ENCODE measurements at places on chromosomes 7 and 10.

- DNase-seq = no peak
These were observed 2.4 kb downstream of the GATA3 start for GRCh38 chr10:8056871-8057331.

DNA sequence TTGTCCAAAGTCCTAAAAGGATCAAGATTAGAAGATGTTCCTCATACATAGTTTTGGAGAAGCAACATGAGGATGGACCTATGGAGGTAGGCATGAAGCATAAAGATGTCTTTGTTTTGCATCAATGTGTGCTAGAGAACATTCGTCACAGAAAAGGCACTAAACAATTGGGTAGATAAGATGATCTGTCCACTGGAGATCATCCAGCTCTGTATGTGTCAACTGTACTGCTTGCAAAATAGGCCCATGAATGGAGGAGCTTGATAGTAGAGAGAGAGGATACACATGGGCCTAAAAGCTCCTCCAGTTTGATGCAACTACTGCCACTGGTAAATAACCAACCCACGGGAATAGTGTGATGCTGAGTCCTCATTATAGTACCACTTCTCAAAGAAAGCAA, 286.4 kb upstream of the HGF start:
- DNase-seq = no peak

- DNase-seq = no peak
These were observed 7.6 kb upstream of the ASCC1 start for GRCh38 chr10:72223743-72224101.

GRCh38 chr10:74869635-74870034, 43.2 kb downstream of the KAT6B start:
- no peak for DNase-seq

DNA sequence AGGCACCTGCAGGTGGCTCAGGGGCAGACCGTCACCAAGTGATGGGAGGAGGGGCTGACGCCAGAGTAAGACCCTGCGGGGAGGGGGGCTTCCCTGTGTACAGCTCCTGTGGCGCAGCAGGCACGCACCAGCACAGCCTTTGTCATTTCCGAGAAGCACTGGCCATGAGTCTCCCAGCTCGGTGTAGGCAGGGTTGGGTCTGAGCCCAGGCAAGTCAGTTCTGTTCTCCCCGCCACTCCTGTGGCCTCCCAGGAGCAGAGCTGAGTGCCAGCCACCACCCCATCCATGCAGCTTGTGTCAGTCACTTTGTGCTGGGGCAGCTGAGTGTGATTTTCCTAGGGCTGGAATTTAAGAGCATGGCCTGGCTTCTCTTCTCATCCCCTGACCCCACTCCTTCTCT, 13.2 kb downstream of the CPSF4 start:
- DNase-seq = no peak

DNA sequence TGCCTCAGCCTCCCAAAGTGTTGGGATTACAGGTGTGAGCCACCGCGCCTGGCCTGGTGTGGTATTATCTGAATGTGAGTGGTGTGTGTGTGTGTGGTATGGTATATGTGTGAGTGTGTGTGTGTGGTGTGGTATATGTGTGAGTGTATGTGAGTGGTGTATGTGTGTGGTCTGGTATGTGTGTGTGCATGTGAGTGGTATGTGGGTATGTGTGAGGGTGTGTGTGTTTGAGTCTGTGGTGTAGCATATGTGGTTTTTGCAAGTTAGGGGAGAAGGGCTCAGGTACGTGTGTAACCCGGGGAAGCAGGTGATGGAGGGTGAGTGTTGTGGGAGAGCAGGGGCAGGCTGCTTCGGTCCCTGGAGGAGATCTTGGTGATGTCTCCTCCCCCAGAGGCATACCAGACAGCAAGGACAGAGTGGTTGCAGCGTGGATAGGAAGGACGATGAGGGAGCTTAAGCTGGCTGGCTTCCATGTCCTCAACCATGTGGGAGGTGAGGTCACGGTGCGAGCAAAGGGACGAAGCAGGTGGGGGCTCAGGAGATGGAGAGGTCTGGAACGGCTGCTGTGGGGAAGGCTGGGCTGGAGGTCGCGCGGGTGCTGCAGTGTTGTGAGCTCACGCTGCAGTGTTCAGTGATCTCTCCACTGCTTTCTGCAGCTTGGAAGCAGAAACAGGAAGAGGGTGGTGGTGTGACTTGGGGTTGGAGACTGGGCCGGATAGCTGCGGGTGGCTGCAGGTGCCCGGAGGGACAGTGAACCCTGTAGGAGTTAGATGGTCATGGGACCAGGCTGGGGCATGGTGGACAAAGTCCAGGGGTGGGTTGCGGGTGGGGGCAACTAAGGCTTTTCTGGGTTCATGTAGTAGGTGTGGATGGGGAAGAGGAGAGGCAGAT, 5.0 kb downstream of the ZYX start:
- DNase-seq = no peak

DNA sequence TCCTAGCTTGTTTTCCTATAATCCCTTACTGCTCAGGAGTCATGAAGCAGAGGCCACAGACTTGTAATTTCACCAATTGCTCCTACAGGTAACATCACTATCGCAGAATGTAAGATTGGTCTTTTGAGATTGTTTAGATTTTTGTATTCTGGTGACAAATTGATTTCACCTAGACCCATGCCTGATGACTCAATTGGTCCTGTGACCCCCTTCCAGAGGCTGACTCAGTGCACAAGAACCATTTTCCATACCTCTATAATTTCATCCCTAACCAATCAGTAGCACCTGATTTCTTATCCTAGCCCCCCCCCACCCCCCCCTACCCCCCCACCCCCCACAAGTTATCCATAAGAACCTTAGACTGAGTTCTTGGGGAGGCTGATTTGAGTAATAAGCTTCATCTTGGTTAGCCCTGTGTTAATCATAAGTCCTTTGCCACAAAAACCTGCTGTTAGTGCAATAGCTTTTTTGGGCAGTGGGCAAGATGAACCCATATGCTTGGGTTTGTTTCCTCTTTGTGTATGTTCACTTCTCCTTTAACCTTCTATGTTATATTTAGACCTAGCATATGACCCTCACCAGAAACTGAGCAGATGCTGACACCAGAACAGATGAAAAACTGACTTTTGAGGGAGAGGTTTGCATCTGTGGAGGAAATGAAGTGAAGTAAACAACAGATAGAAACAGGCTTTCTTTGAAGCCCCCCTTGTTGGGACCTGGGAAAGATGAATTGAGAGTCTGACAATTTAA, 187.1 kb downstream of the KIF20B start:
- DNase-seq = no peak

GRCh38 chr7:100189061-100189460, 11.3 kb downstream of the STAG3 start:
- DNase-seq = no peak

GRCh38 chr10:110336111-110336721, 31.5 kb upstream of the SMNDC1 start:
- DNase-seq = no peak

DNA sequence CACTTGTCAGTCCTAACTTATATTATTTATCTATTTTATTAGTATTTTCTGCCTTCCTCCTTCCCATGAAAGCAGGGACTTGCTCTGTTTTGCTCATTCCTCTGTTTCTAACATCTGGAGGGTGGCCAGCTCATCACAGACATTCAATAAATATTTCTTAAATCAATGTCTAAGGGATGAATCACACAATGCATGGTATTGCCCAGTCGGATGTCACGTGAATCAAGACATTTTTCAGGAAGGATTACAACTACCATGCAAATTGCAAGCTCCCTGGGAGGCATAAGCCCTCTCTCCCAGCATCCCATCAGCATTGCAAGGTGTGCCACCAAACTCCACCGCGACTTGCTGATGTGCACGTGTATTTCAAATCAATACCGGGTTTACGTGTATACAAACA, 146.6 kb upstream of the RNF32 start:
- no peak for DNase-seq

GRCh38 chr10:96044736-96045135, 1.4 kb downstream of the CCNJ start:
- no peak for DNase-seq

GRCh38 chr7:23864973-23865372, 155.0 kb downstream of the STK31 start:
- DNase-seq = no peak

DNA sequence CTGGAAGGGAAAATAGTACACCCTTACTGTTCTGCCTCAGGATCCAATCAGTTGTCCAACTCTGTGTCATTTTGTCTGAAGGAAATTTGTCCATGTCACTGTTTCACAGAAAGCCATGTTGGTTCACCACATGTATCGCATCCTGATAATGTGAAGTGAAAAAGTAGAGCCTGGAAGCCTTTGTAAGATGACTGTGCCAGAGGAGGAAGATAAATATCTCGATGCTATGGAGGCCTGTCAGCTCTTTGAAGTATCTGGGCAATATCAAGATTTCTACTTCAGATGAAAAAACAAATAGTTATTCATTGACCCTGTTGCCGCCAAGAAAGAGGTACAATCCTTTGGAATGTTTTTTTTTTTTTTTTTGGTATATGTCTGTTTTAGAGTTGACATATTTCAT, 270.5 kb downstream of the PHF14 start:
- no peak for DNase-seq

DNA sequence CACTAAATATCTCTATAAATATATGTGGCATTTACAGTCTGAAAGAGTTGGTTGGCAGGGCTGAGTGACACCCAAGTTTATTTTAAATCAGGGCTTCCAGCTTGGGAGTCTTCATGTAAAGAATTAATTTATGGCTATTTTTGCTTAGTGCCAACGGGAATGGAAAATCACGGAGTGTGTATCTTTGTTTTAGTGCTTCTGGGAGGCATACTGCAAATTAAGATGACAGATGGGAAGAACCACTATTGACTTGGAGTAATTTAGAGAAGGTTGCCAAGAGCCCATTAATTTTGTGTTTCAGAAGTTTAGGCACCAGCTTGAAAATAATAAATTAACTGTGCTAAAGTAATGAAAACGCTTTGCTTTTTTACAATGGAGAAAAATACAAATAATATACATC, 135.2 kb downstream of the GPR37 start:
- no peak for DNase-seq

- DNase-seq = no peak
These were observed 68.5 kb upstream of the ANKRD1 start for GRCh38 chr10:90989378-90989777.

DNA sequence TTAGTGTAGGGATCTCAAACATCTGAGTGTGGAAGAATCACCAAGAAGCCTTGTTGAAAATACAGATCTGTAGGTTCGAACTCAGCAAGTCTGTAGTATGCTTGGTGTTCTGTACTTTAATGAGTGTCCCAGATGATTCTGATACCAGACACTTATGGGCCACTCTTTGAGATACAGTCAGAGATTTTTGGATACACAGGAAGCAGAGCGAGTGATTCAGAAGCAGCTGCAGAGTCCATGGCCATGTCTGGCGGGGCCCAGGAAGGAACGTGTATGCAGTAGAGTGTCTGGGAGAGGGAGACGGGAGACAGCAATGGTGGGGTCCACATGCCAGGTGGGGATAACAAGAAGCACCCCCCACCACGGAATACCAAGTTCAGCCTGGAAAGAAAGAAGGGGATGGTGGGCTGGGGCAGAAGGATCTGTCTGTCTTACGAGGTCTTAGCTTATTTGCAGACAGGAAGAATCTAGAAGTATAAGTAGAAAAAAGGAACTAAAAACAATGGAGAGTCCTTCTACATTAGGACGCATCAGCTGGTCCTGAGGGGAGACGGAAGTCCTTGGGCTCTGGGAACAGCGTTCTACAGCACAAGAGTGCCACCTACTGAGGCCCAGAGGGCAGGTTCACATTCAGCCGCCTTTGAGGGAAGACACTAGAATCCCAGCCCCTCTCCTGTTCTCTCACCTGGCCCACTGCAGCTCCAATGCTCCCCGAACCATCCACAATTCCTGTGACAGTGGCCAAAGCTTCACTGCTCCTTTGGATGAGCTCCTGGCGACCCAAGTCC, 55.4 kb downstream of the SLC37A3 start:
- no peak for DNase-seq

DNA sequence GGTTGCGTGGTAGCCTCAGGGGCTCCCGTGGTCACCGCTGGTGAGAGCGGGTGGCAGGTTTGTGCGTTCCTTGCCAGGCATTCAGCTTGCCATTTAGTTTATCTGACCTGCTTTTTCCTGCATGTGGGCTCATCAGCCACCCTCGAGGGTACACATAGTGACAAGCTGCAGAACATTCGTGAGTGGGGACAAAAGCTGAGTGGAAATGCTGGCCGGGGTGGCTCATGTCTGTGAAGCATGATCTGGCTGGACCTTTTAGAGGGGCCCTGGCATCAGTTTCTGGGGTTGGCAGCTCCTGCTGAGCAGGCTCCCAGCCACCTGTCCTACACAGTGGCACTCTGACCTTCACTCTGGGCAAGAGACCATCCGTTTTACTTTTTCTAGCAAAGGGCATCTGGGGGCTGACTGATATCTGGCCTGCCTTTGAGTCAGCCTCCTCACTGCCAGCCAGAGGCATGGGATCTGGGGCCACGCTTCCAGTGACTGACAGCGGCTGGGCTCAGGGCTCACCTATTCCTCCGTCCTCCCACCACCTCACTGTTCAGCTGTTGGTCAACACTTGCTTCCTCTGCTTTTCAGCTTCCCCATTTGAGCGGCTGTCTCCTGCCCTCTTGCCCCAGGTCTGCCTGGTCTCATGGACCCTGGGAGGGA, 75.0 kb downstream of the LANCL2 start:
- no peak for DNase-seq

DNA sequence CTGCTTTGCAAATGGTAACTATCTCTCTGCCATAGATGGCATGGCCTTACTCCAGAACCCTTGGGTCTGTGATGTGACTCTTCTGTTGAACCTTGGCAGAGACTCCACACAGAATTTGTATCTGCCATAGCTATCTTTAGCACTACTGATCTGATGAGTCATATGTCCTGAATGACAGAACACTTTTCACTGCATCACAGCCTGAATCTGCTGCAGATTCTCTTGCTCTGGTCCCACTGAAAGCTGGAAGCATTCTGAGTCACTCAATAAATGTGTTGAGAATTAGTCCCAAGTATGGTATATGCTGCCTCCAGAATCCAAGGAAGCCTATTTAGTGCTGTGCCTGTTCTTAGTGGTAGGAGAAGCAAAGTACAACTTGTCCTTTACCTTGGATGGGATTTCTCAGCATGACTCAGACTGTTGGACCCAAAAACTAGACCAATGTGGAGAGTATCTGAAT, 39.5 kb upstream of the ANKRD1 start:
- DNase-seq = no peak

GRCh38 chr7:39164887-39165286, 187.2 kb downstream of the POU6F2 start:
- DNase-seq = no peak
